Cardiac muscle cell (in vitro differentiated cells and primary cell): ENCODE measurements at places on chromosomes 16 and 17. TPM values are rescaled to one million over a fixed set of nuclear protein-coding genes. Genes with fewer than 3 reads are reported as not detected.
A peak's percentile ranks its signal among the peaks of the same experiment; 100 is the strongest.

- no peak for DNase-seq
- H3K27me3 ChIP-seq, result no peaks in the 10 kb centered on the region
- H3K4me3 ChIP-seq, result no peak overlapping the region
- no peak overlapping the region for H3K27ac ChIP-seq
- peaks cover 7% of the 10 kb centered on the region for H3K4me1 ChIP-seq
Observed at GRCh38 chr17:80797741-80798594, 193.7 kb upstream of the CHMP6 start.

TGFB1I1 gene
- polyA plus RNA-seq, result 54.0 and 55.8 TPM in 2 replicates

TOX3 gene
- polyA plus RNA-seq, result 0.22 and 0.79 TPM in 2 replicates

GRCh38 chr16:53913099-53913870 lies 209.3 kb downstream of the FTO start:
- H3K27ac ChIP-seq, result peak overlapping the region; percentile 79
- no peak for DNase-seq
- H3K36me3 ChIP-seq, result no peaks in the 10 kb centered on the region
- peaks cover 52% of the 10 kb centered on the region for H3K4me1 ChIP-seq

ALOX15B gene
- polyA plus RNA-seq, result 0.12 TPM in 1 of 2 replicates, not detected in the other

ATP2A1 gene
- 2.6 and 5.0 TPM in 2 replicates for polyA plus RNA-seq

NAGPA gene
- polyA plus RNA-seq, result 9.8 and 10.8 TPM in 2 replicates

- peaks cover 18% of the 10 kb centered on the region for H3K4me1 ChIP-seq
- DNase-seq, result no peak
- peaks cover 3% of the 10 kb centered on the region for H3K36me3 ChIP-seq
- H3K27ac ChIP-seq, result peak overlapping the region; percentile 79
- no peaks in the 10 kb centered on the region for H3K27me3 ChIP-seq
- H3K4me3 ChIP-seq, result no peak overlapping the region
Observed at GRCh38 chr17:925817-926216, 53.8 kb downstream of the NXN start.

RIPOR1 gene
- polyA plus RNA-seq, result 29.5 and 46.3 TPM in 2 replicates

MYO18A gene
- 186 and 218 TPM in 2 replicates for polyA plus RNA-seq

DNA sequence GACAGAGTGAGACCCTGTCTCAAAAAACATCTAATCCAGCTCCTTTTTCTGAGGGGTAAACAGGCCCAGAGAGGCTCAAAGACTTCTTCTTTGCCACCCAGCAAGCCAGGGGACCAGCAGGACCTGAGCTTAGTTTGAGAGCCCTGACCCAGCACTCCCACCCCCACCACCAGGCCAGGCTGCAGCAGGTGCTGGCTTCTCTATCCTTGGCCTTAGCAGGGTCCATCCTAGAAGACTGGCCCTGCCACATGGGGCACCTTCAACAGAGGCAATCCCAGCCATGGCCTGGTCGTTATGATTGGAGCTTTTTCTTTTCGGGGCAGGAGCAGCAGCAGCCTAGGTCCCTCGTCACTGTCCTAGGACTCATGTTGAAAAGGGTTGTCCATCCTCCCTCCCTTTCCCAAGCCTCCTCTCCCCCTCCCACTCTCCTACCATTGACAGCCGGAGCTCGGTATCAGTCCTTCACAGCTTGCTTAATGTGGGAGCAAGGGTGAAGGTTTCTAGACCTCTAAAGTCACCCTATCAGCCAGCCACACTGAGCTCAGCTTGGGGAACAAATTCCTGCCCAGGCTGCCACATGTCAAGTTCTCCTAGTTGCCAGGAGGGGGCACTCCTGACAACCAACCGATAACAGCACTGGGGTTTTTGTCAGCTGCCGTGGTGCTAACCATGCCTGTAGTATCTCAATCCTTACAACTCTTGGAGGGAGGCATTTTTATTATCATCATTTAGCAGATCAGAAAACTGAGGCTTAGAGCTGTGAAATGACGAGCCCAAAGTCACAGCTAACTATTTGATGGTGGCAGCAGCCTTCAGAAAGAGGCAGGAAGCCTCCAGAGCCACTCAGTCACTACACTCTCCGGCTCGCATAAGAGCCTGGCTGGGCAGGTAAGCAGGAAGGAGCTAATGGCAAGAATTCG lies 11.2 kb downstream of the MRPL27 start:
- H3K4me3 ChIP-seq, result no peak overlapping the region
- no peaks in the 10 kb centered on the region for H3K27me3 ChIP-seq
- DNase-seq, result peak; percentile 84
- H3K4me1 ChIP-seq, result peaks cover 14% of the 10 kb centered on the region
- H3K36me3 ChIP-seq, result peaks cover 9% of the 10 kb centered on the region

- peak overlapping the region; percentile 85 for H3K27ac ChIP-seq
- no peaks in the 10 kb centered on the region for H3K36me3 ChIP-seq
- DNase-seq, result no peak
- H3K4me1 ChIP-seq, result peaks cover 15% of the 10 kb centered on the region
- H3K27me3 ChIP-seq, result no peaks in the 10 kb centered on the region
Observed at GRCh38 chr17:19342611-19343255, 19.8 kb downstream of the B9D1 start.
